ENCODE measurements at places on chromosomes 4 and X.

DNA sequence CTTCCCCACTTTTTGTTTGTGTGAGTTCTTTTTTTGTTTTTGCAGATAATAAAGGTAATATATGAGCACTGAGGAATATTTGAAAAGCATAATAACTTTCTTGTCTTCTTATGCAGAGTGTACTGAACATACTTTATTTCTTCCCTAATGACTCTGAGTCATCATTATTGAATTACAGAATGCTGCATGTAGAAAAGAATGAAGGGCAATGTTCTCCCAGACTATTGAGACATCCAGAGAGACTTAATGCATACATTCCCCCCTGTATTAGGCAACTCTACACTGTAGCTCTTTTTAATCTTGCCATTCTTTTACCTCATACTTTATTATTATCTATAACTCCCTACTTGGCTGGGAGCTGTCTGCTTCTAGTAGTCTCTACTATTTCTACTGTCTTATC, 240.5 kb upstream of the ANKRD50 start:
- DNase-seq: no peak

DNA sequence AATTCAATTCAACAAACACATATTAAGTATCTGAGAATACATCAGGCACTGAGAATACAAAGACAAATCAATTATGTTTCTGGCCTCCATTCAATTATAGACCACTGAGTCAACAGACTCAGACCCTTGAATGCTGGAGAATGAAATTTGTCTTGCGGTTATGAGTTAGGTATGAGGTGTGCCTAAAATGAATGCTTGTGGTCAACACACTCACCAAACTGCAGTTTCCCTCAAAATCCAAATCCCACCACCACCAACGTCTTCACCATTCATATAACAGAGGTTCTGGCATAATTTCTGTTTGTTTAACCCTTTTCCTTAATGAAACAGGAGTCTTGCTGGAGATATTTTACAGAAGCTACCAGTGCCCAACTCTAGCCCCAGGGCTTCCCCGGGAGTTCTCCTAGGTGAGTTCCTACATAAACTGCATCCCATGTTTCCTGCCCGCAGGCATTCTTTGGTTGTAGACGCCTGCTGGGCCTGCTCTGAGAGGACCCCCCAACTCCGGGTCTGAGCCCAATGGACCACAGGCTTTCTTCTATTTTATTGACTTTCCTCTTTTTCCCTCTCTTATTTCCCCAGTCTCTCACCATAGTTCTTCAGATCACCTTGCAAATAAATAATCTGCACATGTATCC, 119.2 kb downstream of the DDX53 start:
- DNase-seq: no peak

DNA sequence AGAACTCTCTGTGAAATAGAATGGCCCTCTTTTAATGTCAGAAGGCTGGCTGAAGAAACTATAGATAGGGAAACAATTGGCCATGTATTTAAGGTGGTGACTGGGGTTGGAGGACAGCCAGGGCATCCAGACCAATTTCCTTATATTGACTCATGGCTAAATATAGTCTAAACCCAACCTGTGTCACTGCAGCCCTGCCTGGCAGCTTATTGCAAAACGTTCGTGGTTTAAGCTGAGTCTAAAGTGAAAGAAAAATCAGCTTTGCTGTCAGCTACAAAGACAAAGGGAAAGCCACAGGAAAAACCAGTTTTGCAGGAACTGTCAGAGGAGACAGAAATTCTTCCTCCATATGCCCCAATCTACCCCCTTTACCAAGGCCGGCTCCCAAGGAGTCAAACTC, 902.8 kb upstream of the NDST4 start:
- no peak for DNase-seq

GRCh38 chr4:123356921-123357320, 39.7 kb upstream of the SPRY1 start:
- no peak for DNase-seq

GRCh38 chrX:14676431-14676830, 147.1 kb downstream of the GLRA2 start:
- DNase-seq: no peak

- DNase-seq: no peak
Measured at GRCh38 chrX:15245896-15246295, 24.0 kb downstream of the ASB9 start.

DNA sequence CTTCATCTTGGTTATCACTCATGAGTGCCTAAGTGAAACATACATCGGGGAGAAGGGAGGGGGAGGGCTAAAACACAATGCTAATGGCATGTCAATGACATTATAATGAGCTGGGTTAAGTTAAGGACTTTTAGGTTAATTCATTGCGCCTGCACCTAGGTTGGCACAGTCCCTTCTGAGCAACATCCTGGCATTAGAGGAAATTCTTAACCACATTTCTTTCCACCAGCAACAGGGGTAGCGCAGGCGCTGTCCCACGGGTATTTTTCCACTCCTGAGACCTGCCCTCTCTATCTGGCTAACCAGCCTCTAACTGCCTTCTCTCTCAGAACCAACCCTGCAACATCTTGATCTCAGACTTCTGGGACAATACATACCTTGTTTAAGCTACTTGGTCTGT, 39.0 kb upstream of the PROM1 start:
- no peak for DNase-seq

DNA sequence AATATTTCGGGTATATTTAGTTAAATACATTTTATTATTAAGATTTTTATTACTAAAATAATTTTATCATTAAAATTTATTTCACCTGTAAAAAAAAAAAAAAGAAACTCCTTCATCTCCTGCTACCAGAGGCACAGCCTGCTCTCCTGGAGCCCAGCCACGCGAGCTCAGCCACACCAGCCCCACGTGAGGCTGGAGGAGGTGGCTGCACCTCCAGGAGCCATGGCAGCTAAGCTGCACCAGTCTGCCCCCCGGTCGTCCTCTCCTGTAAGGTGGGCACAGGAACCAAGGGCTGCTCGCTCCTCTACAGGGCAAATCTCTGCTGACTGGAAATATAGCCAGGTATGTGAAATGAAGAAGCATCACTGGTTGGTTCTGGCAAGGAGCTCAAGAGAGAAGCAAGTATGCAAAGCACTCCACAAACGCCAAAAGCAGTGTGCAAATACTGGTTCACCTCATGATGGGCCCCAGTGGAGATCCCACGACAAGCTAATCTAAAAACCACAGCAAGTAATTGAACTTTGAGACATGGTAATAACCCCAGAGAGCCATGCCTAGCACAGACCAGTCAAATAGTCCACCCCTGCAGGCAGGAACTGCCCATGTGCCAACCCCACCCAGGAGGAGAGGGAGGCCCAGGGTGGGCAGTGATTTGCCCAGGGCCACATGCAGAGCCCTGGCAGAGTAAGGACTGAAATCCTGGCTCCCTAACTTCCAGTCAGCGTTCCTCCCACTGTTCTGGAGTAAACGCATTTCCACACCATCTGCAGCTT, 90.1 kb downstream of the WFS1 start:
- no peak for DNase-seq

GRCh38 chr4:173652283-173652931, 122.4 kb upstream of the HAND2 start:
- DNase-seq: no peak

DNA sequence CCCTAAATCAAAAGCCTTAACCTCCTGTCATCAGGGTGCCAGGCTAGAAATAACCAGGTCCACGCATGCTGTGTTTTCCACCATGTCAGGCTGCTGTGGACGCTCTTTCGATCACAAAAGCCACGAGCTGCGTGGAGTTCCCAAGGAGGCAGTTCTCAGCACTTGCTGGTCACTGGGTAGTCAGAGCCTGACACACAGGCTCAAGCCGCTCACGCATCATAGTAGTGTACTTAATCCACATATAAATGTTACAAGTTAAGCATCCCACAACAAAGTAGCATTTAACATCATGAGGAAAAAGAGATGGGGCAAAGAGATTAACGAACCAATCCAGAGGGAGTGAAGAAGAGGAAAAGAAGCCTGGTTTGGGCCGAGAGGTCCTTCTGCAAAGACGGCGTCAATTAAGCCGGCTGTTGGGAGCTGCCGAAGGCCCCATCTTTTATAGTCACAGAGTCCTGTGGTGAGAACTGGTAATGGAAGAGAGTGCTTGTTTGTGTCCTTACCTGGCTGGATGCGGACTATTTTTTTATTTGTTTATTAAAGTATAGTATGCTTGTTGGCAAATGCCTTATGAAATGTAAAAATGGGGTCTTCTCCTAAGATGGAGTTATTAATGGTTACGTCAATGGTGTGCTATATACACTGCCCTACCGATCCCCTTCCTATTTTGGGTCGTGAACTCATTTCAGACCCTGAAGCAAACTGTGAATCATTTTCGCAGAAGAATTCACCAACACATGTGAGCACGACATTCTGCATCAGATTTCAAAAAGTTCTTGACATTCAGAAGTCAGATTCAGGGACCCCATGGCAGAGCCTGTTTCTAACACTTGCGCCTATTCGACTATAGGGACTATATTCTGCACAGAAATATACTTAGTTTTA, 675 bp downstream of the PRIMPOL start:
- no peak for DNase-seq

DNA sequence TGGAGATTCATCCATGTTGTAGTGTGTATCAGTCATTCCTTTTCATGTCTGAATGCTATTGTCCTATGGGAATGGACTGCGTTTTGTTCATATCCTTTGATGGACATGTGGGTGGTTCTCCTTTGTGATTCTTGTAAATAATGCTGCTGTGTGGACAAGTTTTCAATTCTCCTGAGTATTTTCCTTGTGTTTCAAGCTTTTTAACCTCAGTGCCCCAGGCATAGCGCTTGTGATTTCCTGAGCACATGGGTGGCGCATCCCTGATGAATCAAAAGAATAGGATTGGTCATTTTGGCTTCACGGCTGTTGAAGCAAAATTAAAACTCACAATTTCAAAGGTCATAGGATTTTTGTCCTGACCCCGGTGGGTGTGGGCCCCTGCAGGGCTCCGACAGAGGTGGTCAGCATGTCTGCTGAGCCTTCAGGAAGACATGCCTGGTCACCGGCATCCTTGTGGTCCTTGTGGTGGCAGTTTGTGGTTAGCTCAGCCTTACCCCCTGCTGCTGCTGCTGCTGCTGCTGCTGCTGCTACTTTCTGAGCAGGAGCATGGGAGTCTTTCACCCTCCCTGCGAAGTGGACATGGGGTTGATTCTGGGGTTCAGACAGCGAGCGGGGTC, 30.0 kb downstream of the SHROOM2 start:
- no peak for DNase-seq

DNA sequence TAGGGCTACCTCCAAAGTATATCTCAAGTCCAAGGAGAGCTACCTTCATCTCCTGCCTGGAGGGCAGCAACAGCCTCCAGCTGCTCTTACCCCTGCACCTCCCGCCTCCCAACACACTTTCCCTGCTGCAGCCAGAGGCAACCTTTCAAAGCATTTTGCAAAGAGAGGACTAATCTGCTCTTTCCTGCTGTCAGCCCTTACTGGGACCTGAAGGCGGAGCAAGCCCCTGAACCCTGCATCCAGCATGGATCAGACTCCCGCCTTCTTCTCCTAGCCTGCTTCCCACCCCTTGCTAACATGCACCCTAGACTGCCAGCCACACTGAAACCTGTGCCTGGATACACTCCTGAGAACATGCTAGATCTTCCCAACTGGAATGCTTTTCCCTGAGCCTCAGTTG, 37.7 kb upstream of the VMA21 start:
- no peak for DNase-seq

- DNase-seq: no peak
Measured at GRCh38 chrX:115372152-115372551, 82.6 kb downstream of the LUZP4 start.

GRCh38 chr4:183362916-183363542, 40.8 kb upstream of the CLDN24 start:
- no peak for DNase-seq

Data from effector CD8-positive, alpha-beta T cell (primary cell).